ENCODE measurements at places on chromosomes 12 and 14.
A peak's percentile ranks its signal among the peaks of the same experiment; 100 is the strongest.

GRCh38 chr12:91109148-91109564 is 2.1 kb downstream of the LUM start:
- DNase-seq = peak; percentile 4

DNA sequence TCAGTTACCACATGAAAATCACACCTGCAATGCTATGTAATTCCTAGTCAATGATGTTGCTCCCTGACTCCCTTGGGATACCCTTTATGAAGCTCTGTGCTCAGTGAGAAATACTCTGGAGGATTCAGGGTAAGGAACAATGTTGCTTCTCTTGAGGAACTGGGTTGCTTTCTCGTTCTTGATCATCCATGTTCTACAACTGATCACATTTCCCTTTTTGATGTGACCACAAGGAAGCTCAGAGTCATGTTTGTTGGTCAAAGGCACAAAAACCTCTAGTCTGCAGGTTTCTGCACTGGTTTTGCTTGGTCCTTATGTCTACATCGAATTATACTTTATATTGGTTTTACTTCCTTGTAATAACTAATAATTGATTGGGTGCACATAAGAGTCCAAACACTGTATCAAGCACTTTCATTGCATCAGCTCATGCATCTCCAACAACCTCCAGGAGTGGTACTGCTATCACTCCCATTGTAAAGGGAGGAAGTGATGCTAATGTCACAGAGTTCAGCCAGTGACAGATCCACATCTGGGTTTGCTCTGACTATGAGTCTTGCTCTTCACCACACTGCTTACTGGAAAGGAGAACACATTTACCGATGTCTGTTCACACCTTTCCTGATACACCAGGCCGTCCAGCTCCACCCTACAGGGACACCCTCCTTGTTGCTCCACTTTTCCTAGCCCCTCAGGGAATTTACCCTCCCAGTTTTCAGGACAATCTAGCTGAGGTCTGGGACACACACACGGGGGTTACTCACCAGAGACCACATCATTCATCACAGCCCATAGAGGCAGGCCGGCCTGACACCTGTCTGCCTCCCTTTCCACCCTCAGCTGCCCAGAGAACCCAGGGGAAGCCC is 41.0 kb downstream of the CMKLR1 start:
- no peak for DNase-seq

DNA sequence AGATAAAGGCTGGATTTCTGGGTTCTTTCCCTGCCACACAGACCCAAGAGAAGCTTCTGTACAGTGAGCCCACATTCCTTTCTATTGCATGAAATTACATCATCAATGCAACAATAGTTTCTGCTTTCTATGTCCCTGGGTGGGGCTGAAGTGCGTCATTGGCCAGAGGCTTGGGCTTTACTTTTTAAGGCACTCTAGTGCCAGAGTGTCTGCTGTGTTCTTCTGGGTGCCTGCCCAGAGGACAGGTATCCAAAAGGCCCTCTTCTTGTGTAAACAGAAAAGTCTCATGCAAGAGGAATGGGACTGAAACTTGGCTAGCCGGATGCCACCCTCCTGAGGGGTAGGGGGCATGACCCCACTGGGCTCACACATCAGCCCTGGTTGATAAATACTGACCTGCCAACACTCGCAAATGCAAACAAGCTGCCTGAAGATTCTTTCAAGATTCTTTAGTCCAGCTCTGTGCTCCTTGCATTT is 5.9 kb downstream of the KRT86 start:
- peak; percentile 30 for DNase-seq

DNA sequence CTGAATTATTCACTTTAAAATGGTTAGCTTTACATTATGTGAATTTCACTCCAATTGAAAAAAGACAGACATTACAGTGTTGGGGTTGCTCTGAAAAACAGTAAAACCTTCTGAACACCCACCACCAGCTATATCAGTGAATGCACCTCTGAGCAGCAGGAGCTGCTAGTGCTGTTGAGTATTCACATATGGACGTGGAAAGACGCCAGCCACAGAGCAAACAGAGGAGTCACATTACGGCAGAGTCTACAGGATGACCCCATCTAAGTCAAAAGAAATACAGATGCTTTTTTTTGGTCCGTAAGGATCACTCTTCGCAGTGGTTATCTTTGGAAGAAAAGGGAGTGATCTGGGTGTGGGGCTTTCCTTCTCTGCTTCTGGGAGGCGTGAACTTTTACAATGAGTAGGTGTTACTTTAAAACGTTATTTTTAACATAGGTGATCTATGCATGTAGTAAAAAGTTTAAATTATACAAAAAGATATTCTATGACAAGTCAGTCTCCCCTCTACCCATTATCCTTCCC is 4.5 kb downstream of the HVCN1 start:
- DNase-seq = no peak

- peak; percentile 48 for DNase-seq
These were observed at the start of gene GPR135 for GRCh38 chr14:59465316-59466135. GPR135 (minus strand) TSS chr14:59465380; CDS start chr14:59465226, 154 bp downstream.

GRCh38 chr14:96888158-96888557 is 91.0 kb downstream of the VRK1 start:
- DNase-seq = no peak

- DNase-seq = no peak
These were observed 24.4 kb upstream of the MGST1 start for GRCh38 chr12:16323010-16323409.

DNA sequence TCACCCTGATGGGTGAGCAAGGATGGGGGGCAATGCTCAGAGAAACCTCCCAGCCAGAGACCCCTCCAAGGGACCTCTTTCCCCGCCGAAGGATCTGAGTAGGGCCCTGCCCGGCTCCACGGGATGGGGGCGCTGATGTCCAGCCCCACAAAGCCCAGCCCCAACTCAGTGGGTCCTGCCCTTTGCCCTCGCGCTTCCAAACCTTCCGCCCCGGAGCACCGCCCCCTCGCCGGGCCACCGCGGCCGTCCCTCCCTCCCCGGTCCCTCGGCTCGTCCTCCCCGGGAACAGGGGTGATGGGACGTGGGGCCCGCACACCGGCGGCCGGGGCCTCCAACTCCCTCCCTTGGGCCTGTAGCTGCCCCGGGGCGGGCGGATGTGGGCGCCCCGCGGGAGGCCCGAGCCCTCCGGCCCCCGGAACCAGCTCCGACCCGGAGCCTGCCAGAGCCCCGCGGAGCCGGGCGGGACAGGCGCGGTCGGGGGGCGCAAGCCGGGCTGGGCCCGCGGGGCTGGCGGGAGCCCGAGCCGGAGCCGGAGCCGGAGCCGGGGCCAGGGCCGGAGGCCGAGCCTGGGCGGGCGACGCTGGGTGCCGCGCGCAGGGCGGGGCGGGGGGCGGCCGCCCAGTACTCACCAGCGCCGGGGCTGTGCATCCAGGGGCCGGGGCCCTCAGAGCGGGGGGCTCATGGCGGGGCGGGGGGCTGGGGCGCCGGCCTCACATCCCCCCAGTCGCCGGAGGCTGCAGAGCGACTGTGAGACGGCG is 386 bp downstream of the HDAC7 start:
- DNase-seq = peak; percentile 51

- DNase-seq = no peak
These were observed 37.4 kb downstream of the GAS2L3 start for GRCh38 chr12:100610666-100611430.

DNA sequence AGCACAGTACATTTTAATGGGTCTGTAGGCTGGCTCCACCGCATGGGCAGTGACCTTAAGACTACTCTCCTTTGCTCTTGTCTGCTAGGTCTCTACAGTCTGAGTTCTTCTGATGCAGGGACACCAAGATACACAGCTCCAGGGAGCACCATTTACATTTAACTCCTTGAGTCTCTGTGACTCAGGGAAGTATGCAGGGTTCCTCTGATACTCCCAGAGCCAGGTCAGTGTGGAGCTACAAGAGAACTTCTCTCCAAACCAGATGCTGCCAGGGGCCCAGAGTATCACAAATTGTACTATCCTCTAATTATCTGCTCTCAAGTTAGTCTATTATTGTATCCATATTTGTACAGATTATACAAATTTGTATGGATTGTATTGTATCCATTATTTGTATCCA is 15.2 kb downstream of the ZFP36L1 start:
- DNase-seq = no peak

DNA sequence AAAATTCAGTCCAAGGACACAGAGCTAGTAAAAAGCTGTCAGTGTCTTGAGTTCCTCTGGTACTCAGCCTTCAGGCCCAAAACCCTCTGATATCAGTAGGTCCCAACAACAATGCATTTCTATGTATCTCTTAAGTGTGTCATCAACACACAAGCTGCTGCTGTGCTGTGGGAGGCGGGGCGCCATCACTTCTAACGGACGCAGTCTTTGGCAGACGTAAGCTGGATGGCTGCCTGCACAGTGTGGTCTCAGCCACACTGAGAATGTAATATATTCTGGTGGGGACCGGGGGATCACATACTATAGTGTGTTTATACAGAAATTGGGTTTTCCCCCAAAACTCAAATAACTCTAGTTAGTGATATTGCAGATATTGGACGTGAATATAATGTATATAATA is 123.9 kb downstream of the SUDS3 start:
- no peak for DNase-seq

DNA sequence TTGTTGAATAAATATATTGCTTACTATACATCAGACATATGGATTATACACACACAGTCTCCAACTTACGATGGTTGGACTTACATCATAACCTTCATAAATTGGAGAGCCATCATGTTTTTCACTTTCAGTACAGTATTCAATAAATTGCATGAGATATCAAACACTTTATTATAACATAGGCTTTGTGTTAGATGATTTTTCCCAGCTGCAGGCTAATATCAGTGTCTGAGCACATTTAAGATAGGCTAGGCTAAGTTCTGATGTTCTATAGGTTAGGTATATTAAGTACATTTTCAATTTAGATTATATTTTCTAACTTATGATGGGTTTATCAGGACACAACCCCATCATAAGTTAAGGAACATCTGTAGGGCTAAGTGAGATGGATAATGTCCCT is 17.9 kb upstream of the KRR1 start:
- no peak for DNase-seq

- no peak for DNase-seq
These were observed 3.0 kb upstream of the ZC3H14 start for GRCh38 chr14:88559852-88560251.

GRCh38 chr14:67963960-67964812 is 144.6 kb downstream of the RAD51B start:
- DNase-seq = no peak

DNA sequence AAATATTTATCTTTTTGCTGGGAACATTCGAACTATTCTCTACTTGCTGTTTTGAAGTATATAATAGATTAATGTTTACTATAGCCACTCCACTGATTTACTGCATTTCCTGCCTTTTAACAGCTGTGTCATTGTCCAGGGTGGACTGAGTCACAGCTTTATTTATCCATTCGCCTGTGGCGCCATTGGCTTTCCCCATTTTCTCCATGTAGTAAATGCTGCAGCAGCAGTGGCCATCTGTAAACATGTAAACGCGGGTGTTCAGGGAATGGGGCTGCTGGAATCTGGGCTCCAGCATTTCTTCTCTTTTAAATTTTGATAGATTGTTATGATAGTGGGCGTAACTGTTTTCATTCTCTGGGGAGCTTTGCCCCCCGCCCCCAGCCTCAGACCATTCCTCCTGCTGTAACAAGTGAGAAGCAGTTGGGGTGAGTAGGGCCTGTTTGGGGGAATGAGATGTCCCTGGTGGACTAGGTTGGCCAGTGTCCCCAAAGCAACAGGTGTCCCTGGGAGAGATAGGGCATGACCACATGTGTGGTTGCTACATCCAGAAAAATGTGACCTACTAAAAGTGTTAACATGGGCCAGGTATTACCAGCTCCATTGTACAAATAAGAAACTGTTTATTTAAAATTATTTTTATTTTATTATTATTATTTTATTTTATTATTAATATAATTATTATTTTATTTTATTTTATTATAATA is 32.9 kb downstream of the RIN3 start:
- no peak for DNase-seq

- no peak for DNase-seq
These were observed 68.1 kb downstream of the TTC9 start for GRCh38 chr14:70709726-70710382.

GRCh38 chr14:82029038-82029437 is 495.4 kb upstream of the SEL1L start:
- DNase-seq = no peak

- DNase-seq = no peak
These were observed 20.4 kb upstream of the FBXO33 start for GRCh38 chr14:39452680-39453079.

GRCh38 chr14:100667656-100668055 is 59.0 kb upstream of the DLK1 start:
- DNase-seq = no peak

- no peak for DNase-seq
These were observed 22.7 kb upstream of the PPM1A start for GRCh38 chr14:60226298-60226697.

Measured in CD4-positive, alpha-beta T cell treated with Interferon gamma for 1 hour (primary cell).